ENCODE measurements at places on chromosomes 11 and 22. TPM values are rescaled to one million over a fixed set of nuclear protein-coding genes. Genes with fewer than 3 reads are reported as not detected.

The KBTBD4 gene
- 26.5 TPM for total RNA-seq

- DNase-seq: no peak
These were observed 6.3 kb upstream of the SAMM50 start for GRCh38 chr22:43948836-43949406.

DNA sequence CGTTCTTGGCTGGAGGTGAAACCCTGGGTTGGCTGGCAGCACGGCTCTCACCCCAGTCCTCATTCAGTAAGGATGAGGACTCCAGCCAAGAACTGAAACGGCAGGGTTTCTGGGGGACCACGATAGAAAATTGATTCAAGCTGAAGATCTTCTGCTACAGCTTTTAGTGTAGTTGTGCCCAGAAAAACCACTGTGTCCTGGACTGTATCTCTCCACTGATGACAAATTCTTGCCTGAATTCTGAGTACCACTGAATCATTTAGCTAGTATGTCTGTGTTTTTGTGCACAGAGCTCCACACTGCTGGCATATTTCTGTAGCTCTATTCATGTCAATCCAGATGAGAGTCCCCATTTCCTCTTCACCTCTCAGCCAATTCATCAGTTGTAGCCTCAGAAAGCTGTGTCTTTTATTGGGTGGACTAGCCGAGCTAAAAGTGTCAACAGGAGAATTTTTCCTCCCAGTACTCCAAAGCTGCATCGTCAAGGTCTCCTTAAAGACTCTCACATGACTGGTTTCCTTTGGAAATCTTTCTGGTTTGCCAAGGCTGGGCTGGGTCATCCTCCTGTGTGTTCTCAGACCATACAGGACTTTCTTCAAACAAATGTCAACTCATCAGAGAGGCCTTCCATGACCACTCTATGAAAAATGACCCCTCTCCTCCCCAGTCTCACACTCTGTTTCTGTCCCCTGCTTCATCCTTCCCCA is 144.6 kb downstream of the LDLRAD3 start:
- no peak for DNase-seq

DNA sequence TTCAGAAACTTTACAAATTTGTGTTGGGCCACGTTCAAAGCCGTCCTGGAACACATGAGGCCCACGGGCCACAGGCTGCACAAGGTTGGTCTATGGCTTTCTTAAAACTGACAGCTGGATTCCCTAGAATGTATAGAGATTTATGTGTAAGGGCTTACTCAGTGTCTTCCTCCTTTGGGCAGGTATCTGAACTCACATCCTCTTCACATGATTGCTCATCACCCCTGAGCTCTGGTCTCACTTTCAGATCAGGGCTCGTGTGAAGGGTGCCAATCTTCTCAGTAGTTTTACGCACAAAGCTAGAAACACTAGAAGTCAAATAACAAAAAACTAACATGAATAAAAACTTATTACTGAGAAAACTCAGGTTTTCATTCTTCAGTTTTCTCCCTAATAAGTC is 27.1 kb downstream of the HPS5 start:
- DNase-seq: no peak

GRCh38 chr11:126332221-126332711 is 23.2 kb upstream of the ST3GAL4 start:
- no peak for DNase-seq

- DNase-seq: no peak
These were observed 767.5 kb downstream of the JRKL start for GRCh38 chr11:97157221-97157740.
